Posterior cingulate gyrus (tissue), 11 donors: ENCODE measurements at places on chromosomes 1 and 21.

DNA sequence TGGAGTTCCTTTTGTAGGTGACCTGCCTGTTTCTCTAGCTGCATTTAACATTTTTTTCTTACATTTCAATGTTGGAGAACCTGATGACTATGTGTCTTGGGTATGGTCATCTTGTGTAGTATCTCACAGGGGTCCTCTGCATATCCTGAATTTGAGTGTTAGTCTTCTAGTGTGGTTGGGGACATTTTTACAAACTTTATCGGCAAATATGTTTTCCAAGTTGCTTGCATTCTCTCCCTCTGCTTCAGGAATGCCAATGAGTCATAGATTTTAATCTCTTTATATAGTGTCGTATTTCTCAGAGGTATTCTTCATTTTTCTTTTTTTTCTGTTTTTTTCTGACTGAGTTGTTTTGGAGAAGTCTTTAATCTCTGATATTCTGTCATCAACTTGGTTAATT is 684.0 kb downstream of the NCAM2 start:
- no peak for DNase-seq

DNA sequence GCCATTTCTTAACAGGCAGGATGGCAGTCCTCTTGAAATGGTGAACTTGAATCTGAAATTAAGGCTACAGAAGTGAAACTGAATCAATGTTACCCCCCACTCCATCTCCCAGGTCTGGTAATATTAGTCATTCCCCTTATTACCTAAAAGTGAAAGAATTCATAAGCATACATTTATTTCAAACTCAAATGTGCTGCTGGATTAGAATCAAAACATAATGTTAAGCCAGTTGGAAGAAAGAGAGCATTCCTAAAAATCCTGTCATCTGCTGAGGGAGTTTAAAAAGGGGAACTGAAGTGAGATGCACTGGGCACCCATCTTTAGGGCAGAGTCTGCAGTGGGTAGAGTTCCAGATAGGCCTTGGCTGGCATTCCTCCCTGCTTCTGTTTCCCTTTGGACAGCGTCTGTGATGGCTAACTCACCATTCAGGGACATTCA is 17.4 kb downstream of the KIAA0319L start:
- no peak for DNase-seq

GRCh38 chr1:47732489-47732888 is 264.7 kb downstream of the TRABD2B start:
- DNase-seq: no peak

GRCh38 chr1:28236656-28237322 is 865 bp downstream of the ATP5IF1 start:
- DNase-seq: no peak

DNA sequence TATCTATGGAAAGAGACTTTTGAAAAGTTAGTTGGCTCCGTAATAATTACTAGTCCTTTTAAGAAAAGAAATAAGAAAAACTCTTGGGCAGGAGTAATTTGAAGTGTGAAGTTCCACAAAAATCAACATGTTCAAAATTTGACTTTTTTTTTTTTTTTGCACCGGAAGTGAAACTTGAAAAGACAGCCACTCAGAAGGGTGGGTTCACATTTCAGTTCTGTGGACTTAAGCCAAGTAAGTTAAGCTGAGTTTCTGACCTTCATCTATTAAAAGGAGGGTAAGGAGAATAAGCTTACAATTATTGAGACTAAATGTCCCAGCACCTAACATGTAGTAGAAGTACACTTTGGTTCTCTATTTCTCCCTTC is 11.0 kb downstream of the RO60 start:
- no peak for DNase-seq

DNA sequence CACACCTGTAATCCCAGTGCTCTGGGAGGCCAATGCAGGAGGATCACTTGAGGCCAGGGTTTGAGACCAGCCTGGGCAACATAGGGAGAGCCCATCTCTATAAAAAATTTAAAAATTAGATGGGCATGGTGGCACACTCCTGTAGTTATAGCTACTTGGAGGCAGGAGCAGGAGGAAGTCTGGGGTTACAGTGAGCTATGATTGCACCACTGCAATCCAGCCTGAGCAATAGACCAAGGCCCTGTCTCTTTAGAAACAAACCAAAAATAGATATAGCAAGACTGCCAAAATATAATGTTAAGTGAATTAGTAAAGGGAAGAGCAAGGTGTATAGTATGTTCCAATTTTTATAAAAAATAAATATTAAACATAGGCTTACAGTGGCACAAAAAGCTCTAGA is 28.8 kb downstream of the PLEKHO1 start:
- no peak for DNase-seq

GRCh38 chr1:8782001-8782620 is 35.3 kb downstream of the RERE start:
- DNase-seq: no peak

DNA sequence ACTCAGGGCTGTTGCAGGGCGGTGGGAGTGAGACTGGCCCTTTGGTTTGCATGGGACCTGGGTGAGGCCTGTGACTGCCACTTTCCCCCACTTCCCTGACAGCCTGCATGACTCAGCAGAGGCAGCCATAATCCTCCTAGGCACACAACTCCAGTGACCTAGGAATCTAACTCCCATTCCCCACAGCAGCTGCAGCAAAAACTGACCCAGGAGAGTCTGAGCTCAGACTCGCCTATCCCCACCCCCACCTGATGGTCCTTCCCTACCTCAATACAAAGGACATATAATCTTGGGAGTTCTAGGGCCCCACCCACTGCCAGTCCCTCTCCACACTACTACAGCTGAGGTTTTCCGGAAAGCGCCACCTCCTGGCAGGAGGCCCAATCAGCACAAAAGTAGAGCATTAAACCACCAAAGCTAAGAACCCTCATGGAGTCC is 26.7 kb downstream of the NDC1 start:
- no peak for DNase-seq

DNA sequence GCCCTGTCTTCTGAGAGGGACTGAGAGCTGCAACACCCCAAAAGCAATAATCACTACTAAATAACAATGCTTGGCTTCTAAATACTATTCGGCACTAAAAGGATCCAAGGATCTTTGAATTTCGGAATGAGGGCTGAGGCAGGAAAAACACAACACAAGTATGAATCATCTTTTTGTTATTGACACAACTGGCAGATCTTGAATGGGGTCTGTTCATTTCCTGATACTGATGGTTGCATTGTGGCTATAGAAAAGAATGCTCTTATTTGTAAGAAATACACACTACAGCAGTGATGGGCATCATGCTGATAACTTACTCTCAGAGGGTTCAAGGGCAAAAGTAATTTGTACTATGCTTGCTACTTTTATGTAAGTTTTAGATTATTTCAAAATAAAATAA is 149.2 kb upstream of the PLD5 start:
- DNase-seq: no peak

DNA sequence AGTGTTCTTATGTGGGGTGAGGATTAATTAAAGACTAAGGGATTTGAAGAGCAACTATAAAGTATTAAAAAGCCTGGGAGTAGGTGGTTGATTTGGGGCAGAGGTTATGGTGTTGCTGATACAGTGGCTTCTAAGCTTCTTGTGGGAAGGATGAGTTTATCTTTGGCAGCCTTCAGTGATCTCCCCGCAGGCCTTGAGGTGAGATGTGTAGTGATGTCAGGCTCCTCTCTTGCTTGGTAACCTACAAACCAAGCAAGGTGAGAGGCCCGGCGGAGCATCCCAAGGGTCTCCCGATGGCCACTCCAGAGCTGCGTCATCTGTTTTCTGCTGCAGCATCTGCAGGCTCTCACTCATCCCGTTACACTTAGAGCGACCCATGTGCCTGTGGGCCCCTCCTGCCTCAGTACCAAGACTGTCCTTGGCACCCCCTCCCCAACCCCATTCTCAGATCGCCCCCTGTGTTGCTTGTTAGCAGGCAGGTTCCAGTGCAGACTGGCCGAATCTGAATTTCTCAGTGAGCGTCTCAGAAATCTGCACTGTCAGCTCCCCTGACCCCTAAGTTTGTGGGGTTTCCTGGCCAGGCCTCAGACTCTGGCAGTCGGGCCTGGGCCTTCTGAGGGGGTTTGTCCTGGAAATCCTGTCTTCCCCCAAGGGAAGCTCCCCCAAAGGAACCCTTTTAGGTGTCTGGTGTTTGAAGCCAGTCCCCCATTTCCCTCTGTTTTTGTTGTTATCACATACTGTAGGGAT is 77.9 kb downstream of the GALNT2 start:
- no peak for DNase-seq

DNA sequence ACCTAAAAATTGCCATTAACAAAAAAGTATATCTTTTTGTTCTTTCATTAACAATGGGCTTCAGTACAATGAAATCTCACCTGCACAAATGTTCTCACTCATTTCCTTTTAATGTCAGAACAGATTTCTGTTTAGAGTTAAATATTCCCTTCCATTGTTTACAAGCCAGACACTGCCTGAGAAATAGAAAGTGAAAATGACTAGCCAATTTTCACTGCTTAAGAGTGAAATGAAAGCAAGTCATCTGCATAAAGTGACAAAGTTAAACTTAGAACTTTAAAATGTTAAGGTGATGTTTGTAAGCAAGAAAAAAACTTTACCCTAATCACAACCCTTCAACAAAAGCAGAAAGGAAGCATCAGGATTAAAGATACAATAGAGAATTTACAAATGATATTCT is 27.5 kb downstream of the COA6 start:
- no peak for DNase-seq

DNA sequence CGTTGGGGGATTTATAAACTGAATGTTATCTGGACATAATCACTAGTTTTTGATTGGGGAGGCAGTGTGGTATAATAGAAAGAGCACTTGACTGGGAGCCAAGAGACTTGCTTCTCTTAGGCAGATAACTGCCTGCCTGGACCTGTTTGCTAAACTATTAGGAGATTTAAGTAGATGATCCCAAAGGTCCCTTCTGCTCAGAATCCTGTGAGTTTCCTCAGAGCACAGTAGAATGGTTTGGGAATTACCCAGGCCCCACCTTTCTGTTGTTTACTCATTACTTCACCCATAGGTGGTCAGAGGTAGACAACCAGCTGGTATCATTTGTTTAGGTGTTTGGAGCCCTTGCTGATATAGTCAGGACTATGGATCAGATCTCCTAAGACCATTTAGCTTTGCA is 10.3 kb upstream of the PODN start:
- DNase-seq: no peak

- DNase-seq: no peak
Measured at GRCh38 chr1:196409586-196409985, 198.7 kb downstream of the KCNT2 start.

- peak; percentile 17 for DNase-seq
Measured at GRCh38 chr1:203692565-203693470, 66.2 kb downstream of the ATP2B4 start.

DNA sequence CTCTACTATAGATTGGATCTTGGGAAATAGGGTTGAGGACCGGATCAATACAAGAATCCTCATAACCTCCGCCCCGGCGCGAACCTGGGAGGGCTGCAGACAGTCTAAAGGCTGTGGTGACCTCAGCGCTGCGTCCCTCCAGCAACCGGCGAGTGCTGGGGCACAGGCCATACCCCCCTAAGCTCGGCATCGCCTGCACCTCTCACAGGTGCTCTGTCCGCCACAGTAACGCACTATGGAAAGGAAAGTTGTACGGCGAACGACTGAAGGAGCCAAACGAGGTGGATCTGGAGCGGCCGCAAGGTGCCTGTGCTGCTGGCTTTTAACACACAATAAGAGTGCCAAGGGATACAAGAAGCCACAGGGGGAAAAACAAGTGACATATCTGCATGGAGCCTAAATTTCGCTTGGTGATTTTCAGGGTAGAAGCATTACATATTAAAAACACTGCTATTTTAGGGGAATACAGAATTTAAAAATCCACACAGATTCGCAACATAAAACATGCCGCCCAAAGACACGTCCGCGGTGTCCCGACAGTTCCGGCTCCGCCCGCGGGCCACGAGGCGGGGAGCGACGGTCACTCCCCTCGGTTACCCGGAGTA is 1.4 kb upstream of the RBM15 start:
- peak; percentile 9 for DNase-seq

- DNase-seq: no peak
Measured at GRCh38 chr1:145953861-145954260, 4.0 kb downstream of the LIX1L start.

GRCh38 chr1:61926597-61926996 is 184.3 kb downstream of the PATJ start:
- DNase-seq: no peak

GRCh38 chr1:6523566-6523965 is 30.7 kb downstream of the NOL9 start:
- DNase-seq: no peak

GRCh38 chr1:180728472-180729106 is 96.8 kb downstream of the XPR1 start:
- no peak for DNase-seq

GRCh38 chr1:59692591-59692990 is 122.2 kb upstream of the HOOK1 start:
- DNase-seq: no peak

GRCh38 chr1:6724517-6725141 is 23.0 kb upstream of the DNAJC11 start:
- no peak for DNase-seq

GRCh38 chr1:211879475-211879874 is 48.9 kb upstream of the LPGAT1 start:
- DNase-seq: no peak

DNA sequence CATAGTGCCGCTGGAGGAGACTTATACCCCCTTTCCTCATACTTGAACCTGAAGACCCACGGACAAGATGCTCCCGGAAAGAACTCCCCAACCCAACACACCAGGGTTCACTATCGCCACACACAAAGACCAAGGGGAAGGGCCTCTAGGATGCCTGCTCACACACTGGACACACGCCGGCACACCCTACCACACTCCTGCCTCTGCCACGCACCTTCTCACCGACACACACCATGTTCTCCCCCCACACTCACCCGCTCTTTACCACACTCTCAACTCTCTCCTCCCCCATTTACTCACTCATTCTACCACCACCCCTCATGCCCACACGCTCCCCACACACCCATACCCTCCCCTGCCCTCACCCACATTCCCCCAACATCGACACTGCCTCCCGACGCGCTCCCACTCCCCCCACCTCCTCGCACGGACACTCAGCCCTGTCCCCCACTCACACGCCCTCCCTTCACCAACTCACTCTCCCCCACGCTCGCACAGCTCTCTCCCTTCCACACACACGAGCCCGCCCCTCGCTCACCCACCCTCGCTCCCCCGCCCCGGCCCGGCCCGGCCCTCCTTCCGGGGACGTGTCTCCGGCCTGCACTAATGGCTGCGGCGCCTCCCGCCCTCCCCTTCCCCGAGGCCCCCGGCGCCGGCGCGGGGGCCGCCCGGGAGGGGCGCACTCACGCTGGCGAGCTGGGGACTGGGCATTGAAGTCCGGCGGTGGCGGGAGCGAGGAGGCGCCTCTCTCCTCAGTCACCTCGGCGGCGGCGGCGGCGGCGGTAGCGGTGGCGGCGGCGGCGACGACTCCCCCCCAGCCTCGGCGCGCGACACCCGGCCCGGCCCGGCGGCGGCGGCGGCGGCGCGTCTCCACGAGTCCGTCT is 626 bp downstream of the PTP4A2 start:
- peak; percentile 65 for DNase-seq

DNA sequence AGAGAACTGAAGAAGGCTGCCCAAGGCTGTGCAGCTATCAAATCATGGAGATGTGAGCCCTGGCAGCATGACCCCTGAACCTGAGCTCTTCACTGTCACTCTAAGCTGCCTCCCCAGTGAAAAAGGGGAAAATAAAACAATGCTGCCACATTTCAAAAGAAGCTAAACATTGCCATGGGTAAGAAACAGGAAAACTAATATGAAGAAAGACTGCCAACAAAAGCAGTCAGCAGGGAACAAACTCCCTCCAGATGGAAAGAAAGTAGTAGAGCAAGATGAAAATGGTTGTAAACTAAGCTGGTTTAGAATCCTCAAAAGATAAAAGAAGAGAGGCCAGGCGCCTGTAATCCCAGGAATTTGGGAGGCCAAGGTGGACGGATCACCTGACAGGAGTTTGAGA is 36.2 kb upstream of the CSF1 start:
- DNase-seq: no peak

- no peak for DNase-seq
Measured at GRCh38 chr1:50978852-50979781, 9.1 kb downstream of the CDKN2C start.
